ENCODE measurements at places on chromosomes 16 and 17. TPM values are rescaled to one million over a fixed set of nuclear protein-coding genes. Genes with fewer than 3 reads are reported as not detected.

- DNase-seq, result no peak
Measured at GRCh38 chr16:19029980-19030379, 37.4 kb upstream of the COQ7 start.

- no peak for DNase-seq
Measured at GRCh38 chr16:55329791-55330428, 5.9 kb downstream of the IRX6 start.

DNA sequence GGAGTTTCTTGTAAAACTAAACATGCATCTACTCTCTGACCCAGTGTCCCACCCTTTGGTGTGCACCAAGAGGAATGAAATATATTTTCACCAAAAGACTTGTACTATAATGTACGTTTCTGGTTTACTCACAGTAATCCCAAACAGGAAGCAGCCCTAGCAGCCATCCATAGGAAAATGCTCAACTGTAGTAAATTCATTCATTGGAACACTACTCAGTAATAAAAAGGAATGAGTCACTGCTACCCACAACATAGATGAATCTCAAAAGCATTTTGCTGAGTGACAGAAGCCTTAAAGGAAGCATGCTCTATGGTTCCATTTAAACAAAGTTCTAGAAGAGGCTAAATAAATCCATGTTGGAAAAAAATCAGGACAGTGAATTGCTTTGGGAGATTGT is 37.6 kb upstream of the DHRS7B start:
- DNase-seq, result no peak

DNA sequence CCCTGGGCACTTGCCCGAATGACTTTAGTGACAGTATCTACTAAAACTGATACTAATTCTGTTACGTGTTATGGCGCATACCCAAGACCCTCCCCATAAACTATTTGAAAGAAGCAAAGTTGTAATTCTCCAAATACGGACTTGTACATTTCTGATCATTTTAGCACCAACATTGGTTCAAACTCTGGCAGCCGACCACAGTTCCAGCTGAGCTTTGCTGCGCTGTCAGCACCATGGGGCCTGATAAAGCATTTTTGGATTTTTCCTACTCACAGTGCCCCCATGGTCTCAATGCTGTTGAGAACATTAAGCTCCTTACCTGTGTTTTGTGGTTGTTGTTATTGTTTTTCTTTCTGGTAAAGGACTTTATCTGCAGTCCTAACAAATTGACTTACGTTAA is 460.7 kb downstream of the MAF start:
- no peak for DNase-seq

Gene HIGD1B
- not detected for total RNA-seq

Gene LRRC75A
- 3.0 TPM for total RNA-seq

Gene CD300H
- not detected for total RNA-seq

DNA sequence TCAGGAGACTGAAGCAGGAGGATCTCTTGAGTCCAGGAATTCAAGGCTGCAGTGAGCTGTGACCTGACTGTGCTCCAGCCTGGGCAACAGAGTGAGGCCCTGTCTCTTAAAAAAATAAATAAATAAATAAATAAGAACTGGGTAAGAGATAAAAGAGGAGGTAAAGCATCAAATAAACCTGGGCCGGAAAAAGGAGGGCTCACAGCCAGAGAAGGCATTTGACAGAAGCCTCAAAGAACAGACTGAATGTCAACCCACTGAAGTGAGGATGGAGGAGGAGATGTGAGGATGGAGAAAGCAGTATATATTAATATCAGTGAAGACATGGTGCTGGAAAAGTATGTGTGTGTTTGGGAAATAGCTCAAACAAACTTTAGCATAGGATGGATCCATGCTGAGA is 6.1 kb downstream of the NOG start:
- no peak for DNase-seq

- no peak for DNase-seq
Measured at GRCh38 chr17:68800751-68801150, 154.4 kb downstream of the ABCA8 start.

DNA sequence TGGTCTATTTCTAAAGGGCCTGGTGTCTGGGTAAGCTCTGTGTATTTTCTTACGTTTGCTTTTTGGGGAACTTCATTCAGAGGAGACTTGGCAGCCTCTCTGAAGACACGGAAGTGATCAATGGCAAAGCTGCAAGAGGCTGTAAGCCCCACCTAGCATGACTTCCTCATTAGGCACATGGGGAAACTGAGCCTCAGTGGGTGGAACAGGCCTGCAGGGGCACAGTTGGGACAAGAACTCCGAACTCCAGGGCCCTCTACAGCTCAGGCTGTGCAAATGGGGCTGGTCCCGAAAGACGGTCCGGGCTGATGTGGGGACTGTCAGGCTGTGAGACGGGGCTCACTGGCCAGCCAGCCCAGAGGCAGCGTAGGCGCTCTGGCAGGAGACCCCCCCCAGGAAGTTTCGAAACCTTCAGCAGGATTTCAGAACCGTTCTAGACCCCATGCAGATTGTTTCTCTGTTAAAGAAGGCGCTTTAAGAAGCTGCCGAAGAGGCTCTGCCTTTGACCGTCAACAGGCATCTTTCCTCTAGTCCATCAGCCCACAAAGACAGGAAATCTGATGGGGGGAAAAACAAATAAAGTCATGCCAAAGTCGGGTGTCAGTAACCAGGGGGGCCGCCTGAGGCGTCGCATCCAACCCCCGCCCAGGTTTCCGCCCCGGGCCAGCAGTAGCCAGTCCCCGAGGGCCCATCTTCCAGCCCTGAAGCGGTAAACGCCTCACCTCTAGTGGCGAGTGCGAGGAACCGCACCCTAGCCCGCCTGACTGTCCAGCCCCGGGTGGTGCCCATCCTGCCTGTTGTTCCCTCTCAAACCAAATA is 79.8 kb upstream of the TBC1D3K start:
- peak; percentile 95 for DNase-seq

- peak; percentile 69 for DNase-seq
Measured at GRCh38 chr16:15682105-15682570, 32.1 kb downstream of the NDE1 start.

- DNase-seq, result no peak
Measured at GRCh38 chr17:22443061-22443460, 750.7 kb downstream of the KCNJ18 start.

GRCh38 chr17:42178817-42179216 is 2.1 kb downstream of the KCNH4 start:
- peak; percentile 30 for DNase-seq

GRCh38 chr17:39813631-39814030 is 50.5 kb downstream of the IKZF3 start:
- peak; percentile 64 for DNase-seq

Gene USP7
- total RNA-seq, result 165 TPM

All from Calu3 (cell line).